Right forelimb (tissue), 1 donor: ENCODE measurements at places on chromosomes 3 and 15.

DNA sequence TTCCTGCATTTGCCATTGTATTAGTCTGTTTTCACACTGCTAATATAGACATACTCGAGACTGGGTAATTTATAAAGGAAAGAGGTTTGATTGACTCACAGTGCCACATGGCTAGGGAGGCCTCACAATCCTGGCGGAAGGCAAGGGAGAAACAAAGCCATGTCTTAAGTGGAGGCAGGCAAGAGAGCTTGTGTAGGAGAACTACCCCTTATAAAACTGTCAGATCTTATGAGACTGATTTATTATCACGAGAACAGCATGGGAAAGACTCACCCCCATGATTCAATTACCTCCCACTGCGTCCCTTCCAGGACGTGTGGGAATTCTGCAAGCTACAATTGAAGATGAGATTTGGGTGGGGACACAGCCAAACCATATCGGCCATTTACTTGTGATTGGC lies 27.8 kb downstream of the YEATS2 start:
- no peak for DNase-seq

DNA sequence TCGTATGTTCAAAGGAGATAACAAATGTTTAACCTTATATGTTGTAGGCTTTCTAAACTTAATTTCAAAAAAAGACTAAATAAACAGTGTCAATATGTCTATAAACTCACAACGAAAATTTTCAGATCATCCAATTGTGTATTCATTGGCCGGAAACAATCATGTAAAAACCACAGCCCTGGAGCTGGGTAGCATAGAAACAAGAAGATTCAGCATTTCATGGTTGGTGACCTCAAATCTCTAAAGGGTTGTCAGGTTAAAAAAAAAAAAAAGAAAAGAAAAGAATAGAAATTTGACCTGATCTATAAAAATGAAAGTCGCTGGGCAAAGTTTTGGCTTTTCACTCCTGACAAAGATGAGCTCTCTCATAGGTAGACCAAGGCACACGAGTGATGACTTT lies 13.9 kb downstream of the MEX3B start:
- no peak for DNase-seq

DNA sequence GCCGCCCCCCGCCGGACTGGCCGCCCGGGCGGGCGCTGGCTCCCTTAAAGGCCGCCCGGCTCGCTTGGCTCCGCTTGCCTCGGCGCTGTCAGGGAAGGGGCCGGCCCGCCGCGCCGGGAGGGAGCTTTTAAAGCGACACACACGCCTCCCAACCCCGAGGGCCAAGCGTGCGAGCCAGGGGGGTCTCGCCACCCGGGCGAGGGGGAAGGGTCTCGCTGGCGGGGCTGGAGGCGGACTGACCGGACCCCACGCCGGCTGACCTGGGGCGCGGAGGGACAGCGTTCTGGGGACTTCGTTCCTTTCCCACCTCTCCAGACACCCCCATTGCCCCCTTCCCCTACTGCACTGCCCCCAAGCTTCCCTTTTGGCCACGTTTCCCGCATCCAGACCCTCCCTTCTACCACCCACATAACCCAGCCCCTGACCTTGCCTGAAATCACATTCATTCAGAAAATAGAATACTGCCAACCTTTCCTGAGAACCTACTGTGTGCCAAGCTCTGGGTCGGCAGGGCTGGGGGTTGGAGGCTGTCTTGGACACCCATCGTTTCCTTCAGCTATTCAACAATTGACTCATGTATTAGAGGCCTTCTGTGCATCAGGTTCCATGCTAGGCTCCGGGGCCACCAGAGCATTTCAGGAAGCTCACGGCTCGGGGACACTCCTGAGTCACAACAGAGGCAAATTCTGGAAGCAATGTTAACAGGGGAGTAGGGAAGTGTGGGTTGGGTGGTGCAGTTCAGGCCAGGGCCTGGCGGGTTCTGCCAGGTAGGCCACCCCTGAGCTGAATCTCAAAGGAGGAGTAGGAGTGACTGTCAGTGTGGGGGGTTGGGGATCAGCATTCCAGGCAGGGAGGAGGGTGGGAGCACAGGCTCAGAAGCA lies at the start of gene INSYN1:
Gene INSYN1, minus strand, starts transcription at position 102 of the 881 bp plus-strand sequence. CDS start 2,221 bp downstream, outside the sequence.
- DNase-seq = peak; percentile 58

GRCh38 chr3:109597444-109597843 lies 260.1 kb upstream of the DPPA4 start:
- DNase-seq = no peak

GRCh38 chr3:149402481-149402880 lies 25.0 kb upstream of the TM4SF1 start:
- no peak for DNase-seq

GRCh38 chr15:58520464-58520863 lies 88.7 kb downstream of the LIPC start:
- DNase-seq = no peak

DNA sequence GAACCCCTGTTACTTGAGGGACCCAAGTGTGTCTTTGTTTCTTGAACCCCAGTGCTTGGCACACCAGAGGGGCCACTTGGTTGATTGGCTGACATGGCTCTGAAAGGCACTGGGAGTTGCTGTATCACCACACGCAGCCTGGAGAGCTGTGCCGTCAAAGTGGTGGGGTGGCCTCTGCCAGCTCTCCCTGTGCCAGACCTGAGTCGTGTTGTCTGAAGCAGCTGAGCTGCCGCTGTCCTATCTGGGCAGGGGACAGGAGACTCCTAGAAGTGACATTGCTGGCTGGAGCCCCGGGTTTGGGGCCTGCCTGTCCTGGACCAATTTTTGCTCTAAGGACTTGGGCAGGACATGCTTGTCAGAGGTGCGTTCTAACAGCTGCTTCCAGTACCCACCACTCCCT lies 5.5 kb upstream of the SNX22 start:
- no peak for DNase-seq

DNA sequence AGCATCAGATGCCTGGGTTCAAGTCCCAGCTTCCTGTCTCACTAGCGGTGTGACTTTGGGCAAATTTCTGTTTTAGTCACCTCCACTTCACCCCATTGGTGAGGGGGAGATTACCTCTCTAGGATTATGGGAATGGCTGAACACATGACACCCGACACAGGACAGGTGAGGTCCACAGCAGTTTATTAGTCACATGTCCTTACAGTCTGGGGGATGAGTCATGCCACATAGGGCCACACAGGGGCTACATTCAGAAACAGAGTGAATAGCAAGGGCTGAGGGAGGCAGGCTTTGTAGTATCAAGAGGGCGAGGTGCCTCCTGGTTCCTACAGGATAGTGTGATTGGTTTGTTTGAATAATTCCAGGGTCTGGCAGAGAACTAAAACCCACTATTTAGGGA lies 15.2 kb upstream of the ITGA11 start:
- no peak for DNase-seq

DNA sequence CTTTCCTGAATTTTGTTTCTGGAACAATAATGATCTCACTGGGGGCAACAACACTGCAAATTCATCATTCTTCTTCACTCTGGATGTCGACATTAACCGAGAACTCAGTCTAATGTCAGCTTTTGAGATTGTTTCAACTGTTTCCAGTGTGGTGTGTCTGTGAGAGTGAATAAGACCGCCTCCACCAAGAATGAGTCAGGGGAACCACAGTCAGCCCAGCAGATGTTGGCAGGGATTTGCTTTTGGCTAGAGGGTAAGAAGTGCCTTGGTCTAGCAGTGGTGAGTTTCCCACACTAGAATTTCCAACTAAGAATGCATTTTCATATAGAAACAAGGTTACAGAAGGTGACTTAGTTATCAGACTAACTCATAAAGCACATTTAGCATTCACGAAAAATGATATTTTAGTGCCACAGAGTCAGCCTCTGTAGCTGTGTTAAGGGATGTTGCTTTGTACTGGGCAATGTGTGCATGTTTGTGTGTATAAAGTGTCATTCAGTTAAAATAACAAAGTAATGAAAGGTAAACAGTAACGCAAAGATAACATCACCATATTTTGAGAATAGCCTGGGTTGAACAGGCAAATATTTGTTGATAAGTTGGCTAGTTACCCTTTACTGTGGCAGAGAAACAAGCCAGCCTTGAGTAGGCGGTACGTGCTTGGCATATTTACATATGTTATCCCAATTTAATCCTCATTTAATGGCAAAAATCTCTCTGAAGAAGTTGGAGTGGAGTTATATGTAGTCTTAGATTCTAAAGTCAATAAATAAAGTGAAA lies 33.8 kb downstream of the DRD3 start:
- DNase-seq = peak; percentile 47

GRCh38 chr3:160638184-160638583 lies 38.8 kb upstream of the ARL14 start:
- no peak for DNase-seq

- DNase-seq = peak; percentile 67
These were observed 92.3 kb downstream of the MAGI1 start for GRCh38 chr3:65946438-65946837.

DNA sequence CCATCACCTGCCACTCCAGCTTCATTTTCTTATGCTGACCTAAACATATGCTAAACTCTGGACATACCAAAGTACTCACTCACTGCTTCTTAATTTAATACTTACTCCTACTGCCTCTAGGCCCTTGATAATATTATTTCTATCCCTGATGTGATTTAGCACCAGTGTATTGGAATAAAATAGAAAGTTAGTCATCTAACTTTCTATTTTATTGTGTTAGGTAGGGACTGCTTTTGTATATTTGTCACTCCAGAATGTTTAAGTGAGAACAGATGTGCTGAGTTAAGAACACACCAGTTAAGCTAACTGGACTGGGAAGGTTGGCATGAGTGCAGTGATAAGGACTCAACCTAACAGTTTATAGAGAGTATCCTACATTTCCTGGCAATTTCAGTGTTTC lies 6.5 kb upstream of the CLDN16 start:
- no peak for DNase-seq

DNA sequence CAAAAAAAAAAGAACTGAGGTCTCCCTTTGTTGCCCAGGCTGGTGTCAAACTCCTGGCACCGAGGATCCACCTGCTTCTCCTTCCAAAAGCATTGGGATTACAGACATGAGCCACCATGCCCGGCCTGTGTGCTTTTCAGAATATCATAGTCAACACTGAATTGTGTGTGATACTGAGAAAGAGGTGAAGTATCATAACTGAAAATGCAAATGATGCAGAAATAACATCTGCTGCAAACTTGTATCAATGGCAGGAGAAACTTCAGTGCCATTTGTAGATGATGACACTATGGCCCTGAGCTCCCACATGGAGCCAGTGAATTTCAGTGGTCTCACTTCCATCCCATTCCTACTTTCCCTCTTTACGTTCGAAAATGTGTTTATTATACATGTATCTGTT lies 21.9 kb downstream of the IL12A start:
- no peak for DNase-seq

GRCh38 chr3:17233398-17233800 lies 348.6 kb downstream of the PLCL2 start:
- DNase-seq = no peak

- no peak for DNase-seq
These were observed 2.9 kb upstream of the TARS3 start for GRCh38 chr15:101727186-101727585.

DNA sequence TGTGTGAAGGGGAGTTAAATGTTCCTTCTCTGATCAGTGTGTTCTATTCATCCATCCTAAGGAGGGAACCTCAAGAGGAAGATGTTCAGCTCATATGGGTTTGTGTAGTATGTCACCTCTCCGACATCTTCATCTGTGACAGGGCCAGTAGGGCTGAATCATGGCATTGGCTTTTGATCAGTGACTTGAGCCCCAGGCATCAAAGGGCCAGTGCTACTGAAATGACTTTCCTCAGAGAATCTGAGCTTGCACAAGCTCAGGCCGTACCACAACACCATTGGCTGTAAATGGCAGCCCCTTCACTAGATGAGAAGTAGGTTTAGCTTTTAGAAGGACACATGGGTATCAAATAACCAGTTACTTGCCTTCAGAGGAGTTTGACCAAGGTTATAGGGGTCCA lies 183.2 kb upstream of the NR2E3 start:
- no peak for DNase-seq

- DNase-seq = no peak
These were observed 129.7 kb upstream of the TUSC7 start for GRCh38 chr3:116579840-116580239.

DNA sequence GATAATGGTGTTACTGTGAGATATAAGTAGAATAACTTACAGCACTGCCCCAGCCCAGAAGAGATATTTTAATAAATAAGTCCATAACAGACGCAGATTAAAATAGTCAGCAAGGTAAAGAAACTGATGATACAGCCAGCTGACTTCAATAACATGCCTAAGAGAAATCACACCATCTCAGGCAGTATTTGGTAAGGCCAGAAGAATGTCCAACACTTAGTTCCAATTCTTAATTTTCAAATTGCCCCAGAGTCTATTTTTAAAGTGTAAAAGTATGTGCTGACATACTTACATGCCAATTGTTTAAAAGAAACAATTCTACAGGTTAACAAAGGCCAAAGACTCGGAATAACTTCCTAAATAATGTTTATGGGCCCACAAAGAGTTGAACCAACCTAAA lies 1.6 kb downstream of the GNB4 start:
- DNase-seq = no peak

DNA sequence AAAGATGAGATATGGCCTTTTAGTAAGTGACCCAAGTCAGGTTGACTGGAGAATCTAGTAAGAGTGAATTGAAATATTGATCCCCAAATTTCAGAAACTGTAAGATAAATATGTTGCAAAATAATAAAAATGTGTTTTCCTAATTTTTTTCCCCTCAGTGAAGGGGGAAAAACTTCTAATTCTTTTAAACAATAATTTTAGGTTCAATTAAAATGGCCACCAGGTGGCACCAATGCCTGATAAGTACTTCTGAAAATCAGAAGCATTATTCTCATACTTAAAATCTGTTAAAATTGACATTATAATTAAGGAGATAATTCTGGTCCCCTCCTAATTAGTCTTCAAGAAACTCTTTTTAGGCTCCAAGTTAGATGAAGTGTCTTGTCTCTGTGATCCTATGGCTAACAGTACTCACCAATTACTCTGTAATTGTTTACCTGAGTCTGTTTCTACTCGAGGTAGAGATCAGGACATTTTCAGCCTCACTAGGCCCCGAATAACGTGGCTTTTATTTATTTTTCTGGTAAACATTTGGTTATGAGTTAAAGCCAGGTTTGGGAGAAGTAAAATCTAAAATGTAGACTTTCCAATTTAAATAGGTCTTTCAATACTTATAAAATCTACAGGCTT lies 52.6 kb downstream of the NMD3 start:
- no peak for DNase-seq

GRCh38 chr15:55277116-55277564 lies 12.5 kb downstream of the RAB27A start:
- DNase-seq = no peak

DNA sequence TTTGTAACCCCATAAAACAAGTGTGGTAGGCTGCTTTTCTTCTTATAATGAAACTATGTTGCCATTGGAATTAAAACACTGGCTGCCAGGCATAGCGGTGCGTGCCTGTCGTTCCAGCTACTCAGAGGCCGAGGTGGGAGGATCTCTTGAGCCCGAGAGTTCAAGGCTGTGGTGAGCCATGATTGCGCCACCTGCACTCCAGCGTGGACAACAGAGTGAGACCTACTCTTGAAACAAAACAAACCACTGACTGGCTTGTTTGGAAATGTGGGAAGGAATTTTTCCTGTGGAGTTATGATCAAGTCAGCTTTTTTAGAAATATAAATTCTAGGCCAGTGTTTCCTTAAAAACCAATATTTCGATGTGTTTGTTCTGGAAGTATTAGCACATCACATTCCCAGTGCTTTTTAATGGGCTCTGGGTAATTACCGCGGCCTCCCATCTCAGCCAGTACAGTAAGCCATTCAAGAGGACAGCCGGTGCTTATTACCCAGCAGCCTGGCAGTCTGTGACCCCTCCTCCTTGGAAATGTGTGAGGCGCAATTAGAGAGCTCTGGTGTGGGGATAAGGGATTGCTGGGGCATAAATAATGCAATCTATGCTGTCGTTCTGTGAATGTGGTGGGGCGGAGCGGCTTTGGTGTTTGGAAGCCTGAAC lies 58.3 kb upstream of the TRAK1 start:
- DNase-seq = no peak
